ENCODE measurements at places on chromosomes 16 and 17.

GRCh38 chr17:27414271-27414670 lies 42.0 kb upstream of the KSR1 start:
- DNase-seq: no peak

DNA sequence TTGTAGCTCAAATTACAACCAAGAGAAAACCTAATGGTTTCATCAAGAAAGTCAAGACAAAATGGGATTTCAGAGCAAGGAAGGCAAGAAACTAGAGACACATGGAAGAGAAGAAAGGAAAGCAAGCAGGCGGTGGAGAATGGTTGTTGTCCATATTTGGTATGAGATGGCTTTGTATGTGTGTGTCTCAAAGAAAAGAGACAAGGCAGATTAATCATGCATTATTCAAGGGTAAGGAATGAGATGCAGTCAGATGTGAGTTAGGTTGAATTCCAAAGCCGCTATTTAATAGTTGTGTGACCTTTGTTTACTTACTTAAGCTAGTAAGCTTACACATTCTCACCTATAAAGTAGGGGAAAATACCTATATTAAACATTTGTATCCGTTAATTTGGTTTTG lies 1029.6 kb downstream of the CDH11 start:
- DNase-seq: no peak

DNA sequence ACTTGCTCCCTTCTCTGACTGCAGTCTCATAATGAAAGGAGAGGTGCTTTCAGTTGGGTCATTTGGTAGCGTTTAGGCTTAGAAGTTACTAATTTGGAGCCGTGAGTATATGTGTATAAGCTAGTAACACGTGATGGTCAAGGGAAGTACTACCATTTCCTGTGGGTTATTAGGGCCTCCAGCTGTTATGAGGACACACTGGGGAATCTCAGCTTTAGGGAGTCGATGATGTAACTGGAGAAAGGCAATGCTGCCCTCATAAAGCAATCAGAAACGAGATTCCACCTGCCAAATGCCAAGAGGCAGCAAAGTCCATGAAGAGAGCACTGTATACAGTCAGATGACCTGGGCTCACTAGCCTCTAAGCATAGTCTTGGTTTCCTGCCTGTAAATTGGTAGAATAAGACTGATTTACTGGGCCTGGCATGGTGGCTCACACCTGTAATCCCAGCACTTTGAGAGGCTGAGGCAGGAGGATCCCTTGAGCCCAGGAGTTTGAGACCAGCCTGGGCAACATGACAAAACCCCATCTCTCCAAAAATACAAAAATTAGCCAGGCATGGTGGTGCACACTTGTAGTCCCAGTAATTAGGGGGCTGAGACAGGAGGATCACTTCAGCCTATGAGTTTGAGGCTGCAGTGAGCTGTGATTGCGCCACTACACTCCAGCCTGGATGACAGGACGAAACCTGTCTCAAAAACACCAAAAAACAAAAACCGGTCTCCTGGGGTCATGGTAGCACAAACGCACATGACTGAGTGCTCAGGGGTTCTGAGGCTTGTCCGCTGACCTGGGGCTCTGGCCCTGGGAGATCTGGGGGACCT lies 53.0 kb downstream of the SF3B3 start:
- DNase-seq: no peak

GRCh38 chr16:47643323-47644000 lies 182.3 kb downstream of the PHKB start:
- no peak for DNase-seq

- no peak for DNase-seq
Measured at GRCh38 chr17:5200360-5200759, 8.7 kb upstream of the ZNF594 start.

DNA sequence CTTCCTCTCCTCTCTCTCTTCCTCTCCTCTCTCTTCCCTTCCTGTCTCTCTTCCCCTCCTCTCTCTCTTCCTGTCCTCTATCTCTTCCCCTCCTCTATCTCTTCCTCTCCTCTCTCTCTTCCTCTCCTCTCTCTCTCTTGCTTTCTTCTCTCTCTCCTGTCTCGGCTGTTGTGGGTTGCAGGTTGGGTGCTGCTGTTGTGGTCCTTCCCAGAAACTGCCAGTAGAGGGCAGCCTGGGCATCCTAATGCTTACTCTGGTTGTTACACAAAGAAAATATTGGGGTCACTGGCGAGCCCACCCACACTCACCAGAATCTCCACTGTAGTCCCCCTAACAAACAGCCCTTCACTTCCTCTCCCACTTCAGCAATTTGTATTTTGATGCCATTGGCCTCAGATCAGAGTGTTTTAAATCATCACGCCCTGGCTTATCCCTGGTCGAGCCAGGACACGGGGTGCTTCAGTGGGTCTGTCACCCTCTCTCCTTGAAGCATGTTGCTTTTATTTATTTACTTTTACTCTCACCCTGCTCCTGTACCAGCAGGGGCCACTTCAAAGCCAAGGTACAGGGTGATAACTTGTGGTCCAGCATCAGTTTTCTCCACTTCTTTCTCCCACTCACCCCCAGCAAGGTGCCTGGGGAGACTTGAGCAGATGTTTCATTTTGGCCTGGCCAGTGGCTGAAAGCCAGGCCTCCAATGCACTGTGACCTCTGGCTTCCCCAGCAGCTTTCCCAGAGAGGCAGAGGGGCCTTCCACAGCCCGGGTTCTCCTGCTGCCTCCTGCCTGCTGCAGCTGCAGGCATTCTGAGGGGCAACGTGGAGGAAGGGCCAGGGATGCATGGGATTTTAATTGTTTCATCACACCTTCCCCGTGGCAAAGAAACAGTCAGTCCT lies 4.7 kb upstream of the MMP15 start:
- peak; percentile 63 for DNase-seq

GRCh38 chr17:17351356-17351891 lies 48.3 kb downstream of the NT5M start:
- DNase-seq: no peak

- DNase-seq: peak; percentile 12
Measured at GRCh38 chr17:17994271-17995069, 21.8 kb downstream of the DRC3 start.

DNA sequence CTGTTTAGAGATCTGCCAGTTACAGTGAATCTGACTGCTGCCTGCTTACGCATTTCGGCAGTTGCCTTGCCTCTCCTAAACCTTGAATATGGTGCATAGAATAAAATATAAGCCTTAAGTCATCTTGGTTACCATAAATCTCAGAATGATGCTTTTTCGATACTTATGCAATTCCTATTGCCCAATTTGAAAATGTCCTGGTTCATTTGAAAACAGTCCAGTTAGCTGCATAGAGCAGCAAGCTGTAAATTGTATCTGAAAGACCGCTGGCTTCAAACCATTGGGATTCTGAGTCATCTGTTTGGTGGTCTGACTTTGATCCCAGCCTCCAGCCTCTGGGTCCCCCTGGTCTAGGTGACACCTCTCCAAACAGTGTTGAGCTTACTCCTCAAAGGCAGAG lies 2.7 kb upstream of the PRKCA start:
- no peak for DNase-seq

DNA sequence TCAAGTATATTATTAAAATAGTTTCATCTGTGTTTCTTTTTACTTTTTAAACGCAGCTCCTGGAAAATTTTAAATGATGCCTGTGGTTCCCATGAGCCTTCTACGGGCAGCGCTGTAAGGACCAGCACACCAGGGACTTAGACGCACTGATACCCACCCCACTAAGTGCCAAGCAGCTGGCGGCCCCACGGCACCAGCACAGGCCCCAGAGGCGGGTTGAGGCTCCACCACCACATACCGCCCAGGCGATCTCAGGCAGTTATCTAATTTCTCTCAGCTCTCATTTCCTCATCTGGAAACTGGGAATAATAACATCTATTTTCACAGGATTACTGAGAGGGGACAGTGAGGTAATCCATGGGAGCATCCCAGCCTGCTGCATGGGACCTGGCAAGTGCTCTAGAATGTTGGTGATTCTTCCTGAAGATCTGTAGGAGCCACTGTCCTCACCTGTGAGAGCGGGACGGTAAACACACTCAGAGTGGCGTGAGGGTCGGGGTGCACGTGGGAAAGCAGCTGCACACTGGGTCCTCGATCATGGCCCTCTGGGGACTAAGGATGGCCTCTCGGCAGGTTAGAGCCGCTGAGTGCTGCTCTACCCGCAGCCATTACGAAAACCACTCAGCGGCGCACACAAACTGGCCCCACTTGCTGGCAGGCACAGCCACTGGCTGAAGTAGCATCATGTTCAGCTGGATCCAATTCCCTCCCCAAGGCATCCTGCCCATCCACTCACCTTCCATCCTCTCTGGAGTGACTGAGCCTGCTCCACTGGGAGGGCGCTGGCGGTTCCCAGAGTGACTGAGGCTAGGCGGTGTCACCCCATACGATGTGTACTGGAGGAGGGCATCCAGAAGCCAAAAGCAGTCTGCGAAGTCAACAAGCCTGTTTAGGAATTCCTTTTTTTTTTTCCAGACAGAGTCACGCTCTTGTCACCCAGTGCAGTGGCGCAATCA lies 17.6 kb upstream of the SLC38A8 start:
- DNase-seq: no peak
